ENCODE measurements at places on chromosomes 2 and 18.

- no peak for DNase-seq
Observed at GRCh38 chr2:127624320-127624755, 21.6 kb upstream of the GPR17 start.

GRCh38 chr18:41042866-41043265 is 912.2 kb upstream of the PIK3C3 start:
- DNase-seq: no peak

GRCh38 chr2:84832772-84833461 is 48.0 kb downstream of the TRABD2A start:
- no peak for DNase-seq

DNA sequence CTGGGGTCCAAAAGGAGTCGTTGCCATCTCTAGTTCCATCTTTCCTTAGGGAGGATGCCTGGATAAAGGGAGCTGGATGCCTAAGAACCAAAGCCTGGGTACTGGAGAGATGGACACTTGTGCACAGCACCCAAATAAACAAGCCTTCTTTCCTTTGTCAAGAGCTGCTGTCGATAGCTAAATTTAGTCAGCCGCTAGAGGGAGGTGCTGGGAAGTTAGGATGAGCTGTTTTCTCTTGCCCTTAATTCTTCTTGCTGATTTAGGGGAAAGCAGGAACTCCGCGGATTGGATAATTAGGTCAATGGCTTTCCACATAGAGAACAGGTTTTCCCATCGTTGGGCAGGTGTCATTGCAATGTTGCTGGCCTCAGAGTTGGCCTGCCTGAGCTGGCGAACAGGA is 30.9 kb upstream of the SERPINB12 start:
- peak; percentile 62 for DNase-seq

GRCh38 chr2:190651413-190651812 is 2.5 kb downstream of the NAB1 start:
- DNase-seq: no peak

- no peak for DNase-seq
Observed at GRCh38 chr18:72820571-72820970, 47.2 kb downstream of the NETO1 start.

GRCh38 chr2:18940184-18940583 is 350.8 kb upstream of the NT5C1B start:
- no peak for DNase-seq

DNA sequence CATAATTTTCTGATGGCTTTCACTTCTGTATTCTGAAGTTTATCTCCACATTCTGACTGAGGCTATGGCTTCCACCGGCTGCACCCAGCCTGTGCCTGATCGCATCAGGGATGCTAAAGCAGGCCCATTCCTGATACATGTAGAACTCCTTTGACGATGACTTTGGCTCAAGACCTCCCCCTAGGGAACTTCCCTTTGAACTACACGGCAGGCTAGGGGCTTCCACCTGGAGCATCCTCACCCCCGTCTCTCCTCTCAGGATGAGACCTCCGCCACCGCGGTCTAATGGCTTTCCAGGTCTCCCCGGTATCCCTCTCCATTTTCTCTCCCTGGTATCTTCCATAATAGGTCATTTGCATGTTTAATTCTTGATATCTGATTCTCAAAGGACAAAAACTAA is 214.9 kb upstream of the CHST9 start:
- no peak for DNase-seq

- DNase-seq: peak; percentile 11
Observed at GRCh38 chr2:138433995-138434951, 67.3 kb upstream of the SPOPL start.

- DNase-seq: no peak
Observed at GRCh38 chr18:65352186-65352585, 398.6 kb upstream of the CDH7 start.
